ENCODE measurements at places on chromosomes 1 and 21. TPM values are rescaled to one million over a fixed set of nuclear protein-coding genes. Genes with fewer than 3 reads are reported as not detected.

- no peak for DNase-seq
Measured at GRCh38 chr1:77927414-77927813, 39.0 kb downstream of the NEXN start.

DNA sequence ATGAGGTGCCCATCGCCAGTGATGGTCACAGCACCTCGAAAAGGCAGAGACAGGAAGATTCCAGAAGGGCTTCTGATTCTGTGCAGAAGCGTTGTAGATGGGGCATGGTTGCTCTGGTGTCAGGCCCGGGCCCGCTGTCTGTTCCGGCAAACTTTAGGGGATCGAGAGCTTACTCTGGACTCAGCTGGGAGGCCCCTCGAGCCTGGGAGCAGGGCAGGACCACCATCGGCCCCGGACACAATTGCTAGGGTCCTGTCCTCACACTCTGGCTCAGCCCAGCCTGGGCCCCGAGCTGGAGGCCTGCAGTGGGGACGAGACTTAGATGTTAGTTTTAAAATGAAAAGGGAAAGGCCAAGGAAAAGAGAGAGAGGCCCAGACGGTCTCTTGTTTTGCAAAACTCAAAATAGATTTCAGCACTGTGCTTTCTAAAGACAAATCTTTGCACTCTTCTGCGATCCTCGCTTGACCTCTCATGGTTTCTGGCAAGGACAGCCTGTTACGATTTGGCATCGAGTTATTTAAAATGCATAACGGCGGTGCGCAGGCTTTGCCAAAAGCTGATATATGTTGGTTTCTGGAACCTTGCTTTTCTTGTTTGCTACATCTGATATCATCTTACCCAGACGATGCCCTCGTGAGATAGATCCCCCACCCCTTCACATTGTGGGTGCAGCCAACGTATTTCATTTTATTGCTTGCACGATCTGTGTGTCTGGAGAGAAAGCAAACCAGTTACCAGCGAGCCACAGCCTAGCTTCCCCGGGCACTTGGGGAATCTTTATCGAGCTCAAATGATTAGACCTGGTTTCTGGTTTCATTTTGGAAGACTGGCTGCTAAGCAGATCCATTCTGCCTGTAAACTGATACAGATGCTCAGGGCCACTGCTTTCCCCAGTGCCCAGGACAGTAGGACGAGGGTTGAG is 58.0 kb downstream of the PRDM16 start:
- no peak for DNase-seq

GRCh38 chr1:43546388-43547100 is 15.9 kb downstream of the PTPRF start:
- DNase-seq: no peak

DNA sequence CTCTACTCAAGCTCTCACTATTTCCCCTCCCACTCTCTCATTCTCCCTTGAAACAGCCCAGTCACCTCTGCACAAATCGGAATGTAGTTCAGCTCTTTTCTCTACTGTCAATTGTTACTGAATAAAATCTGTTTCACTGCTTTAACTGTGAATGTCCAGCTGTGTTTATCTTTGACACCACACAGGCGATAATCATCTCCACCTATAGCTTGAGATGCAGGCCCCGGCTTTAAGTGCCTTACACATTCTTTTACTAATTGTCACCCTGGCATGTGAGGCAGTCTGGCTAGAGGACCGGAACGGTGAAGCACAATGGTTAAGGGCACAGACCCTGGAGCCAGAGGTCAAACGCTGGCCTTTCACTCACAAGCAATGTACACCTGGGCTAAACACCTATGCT is 122.8 kb upstream of the C8B start:
- DNase-seq: no peak

- no peak for DNase-seq
Measured at GRCh38 chr1:154747740-154748404, 122.2 kb downstream of the KCNN3 start.

- no peak for DNase-seq
Measured at GRCh38 chr1:54604051-54604450, 19.3 kb downstream of the FAM151A start.

Gene PTGS2
- 21.0 TPM for total RNA-seq

Gene LRRC39
- total RNA-seq: 0.20 TPM

Gene HSD3B2
- total RNA-seq: not detected

Gene CRNN
- not detected for total RNA-seq
